ENCODE measurements at places on chromosomes 12 and 14.

DNA sequence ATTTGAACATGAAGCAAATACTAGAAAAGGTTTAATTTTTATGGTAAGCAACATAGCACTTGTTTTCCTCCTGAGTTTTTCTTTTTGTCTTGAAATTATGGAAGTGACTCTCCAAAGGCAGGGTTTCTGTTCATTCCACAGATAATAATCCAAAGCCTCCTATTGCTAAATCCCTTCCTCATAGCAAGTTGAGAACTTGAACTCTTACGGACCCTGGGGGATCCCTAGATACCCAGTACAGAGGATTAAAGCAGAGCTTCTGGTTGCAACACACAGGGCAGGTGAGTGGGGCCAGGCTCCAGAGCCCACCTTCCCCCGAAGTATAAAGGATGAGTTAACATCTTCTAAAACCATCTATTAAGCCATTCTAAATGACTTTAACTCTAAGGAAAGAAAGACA, 294.1 kb downstream of the RMST start:
- DNase-seq = no peak

GRCh38 chr14:55381040-55381439, 30.6 kb downstream of the ATG14 start:
- DNase-seq = no peak

- no peak for DNase-seq
These were observed 62.4 kb upstream of the PSMA6 start for GRCh38 chr14:35229792-35230089.

GRCh38 chr12:116418551-116418950, 140.6 kb upstream of the MAP1LC3B2 start:
- DNase-seq = no peak

- no peak for DNase-seq
These were observed 26.1 kb upstream of the GPR68 start for GRCh38 chr14:91270619-91271018.

DNA sequence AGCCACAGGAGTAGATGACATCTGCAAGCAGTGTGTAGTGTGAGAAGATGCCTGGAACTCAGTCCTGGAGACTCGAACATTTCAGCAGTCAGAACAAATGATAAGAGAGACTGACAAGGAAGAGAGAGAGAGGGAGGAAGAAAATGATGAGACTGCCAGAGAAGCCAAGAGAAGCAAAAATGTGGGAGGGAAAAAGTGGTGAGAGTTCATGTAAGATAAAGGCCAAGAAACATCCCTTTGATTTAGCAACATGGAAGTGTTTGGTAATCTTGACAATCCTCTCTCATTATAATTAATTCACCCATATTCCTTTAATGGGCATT, 42.6 kb downstream of the LIMA1 start:
- no peak for DNase-seq

DNA sequence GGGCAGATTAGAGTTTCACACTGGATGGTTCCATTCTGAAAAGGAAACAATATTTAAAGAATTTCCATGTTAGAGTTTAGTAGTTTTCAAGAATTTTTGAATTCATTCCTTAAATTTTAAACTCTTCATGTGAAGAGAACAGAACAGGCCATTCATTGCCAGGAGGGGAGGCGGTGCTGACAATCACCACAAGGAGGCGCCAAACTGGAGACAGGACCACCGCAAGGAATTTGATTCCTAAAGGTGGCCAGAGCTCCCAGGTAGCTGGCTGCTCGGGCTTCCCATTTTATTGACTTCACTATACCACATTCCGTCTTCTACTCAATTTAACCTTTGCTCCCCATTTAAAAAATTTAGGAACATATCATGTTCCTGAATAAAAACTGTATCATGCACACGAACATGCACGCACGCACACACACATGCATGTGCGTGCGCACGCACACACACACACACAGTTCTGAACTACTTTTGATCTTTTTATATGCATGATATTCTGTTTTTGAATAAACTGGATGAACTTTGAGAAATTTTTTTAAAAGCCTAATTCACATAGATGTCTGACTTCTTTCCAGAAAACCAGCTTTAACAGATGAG, 101.2 kb downstream of the NELL2 start:
- DNase-seq = no peak

- DNase-seq = no peak
These were observed 35.9 kb upstream of the PYGL start for GRCh38 chr14:50979941-50980850.

DNA sequence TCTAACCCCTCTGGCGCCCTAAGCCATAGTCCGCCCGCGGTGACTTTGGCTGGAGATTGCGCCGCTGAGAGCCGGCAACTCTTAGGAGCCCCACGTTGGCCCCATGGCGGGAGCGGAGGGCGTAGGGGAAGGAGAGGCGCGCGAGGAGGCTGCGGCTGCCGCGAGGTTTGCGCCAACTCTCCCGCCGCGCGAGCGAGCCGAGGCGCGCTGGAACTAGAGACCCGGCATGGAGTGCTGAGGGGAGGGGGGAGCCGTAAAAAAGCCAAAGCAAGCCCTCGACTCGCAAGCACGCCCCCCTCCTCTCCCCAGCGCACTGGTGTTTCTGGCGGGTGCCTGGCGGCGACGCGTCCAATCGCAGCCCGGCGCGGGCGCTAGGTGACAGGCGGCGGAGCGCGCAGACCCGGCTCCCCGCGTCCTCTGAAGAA, at the start of gene SYT10:
Gene SYT10, minus strand, starts transcription at position 233 of the 425 bp plus-strand sequence. CDS start 297 bp downstream, outside the sequence.
- peak; percentile 74 for DNase-seq

GRCh38 chr12:46470036-46470627, 97.6 kb upstream of the SLC38A2 start:
- DNase-seq = no peak

DNA sequence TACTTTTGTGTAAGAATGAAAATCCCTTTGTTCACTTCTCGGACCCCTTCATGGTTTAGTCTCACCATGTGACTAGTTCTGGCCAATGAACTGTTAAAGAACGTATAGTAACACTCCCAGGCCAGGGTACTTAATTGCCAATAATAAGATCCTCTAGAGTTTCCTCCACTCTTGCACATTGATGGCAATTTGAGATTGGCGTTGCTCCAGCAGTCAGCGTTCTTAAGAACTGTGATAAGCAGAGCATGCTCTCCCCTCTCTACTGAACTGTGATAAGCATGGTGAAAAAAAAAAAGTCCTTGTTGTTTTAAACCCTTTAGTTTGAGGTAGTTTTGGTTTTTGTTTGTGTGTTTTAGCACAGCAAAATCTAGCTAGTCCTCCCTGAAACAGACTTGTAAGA, 854.5 kb downstream of the SLC6A15 start:
- DNase-seq = peak; percentile 73

DNA sequence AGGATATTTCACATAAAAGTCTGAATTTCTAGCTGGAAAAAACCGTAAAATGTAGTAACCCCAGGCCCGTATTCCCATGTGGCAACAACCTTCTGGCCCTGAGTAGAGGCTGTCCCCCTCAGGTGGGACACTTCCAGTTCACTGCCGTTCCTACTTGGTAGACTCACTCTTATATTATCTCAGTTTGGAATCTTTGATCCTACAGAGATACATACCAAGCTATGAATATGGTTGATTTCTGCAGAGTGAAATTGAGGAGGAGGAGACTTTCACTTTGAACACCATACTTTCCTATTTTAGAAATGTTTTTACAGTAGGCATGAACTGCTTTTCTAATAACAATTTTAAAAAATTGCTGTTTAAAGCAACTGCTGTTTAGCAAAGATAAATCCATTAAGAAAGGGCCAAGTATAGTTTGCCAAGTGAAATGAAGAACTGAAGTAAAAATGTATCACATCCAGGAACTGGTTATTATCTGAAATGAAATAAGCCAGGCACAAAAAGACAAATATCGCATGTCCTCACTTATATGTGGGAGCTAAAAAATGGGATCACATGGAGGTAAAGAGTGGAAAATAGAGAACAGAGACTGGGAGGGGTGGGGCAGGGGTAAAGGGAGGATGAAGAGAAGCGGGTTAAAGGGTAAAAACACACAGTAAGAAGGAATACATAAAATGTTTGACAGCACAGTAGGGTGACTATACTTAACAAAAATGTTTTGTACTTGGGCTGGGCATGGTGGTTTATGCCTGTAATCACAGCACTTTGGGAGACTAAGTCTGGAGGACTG, 92.8 kb upstream of the METAP2 start:
- DNase-seq = no peak

GRCh38 chr12:95762123-95762785, 28.3 kb downstream of the NTN4 start:
- DNase-seq = no peak

DNA sequence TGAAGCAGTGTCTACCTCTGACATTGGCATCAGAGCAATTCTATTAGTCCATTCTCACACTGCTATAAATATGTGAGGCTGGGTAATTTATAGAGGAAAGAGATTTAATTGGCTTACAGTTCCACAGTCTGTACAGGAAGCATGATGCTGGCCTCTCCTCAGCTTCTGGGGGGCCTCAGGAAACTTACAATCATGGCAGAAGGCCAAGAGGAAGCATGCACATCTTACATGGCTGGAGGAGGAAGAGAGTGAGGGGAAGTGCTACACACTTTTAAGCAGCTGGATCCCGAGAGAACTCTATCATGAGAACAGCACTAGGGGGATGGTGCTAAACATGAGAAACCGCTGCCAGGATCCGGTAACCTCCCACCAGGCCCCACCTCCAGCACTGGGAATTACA, 25.7 kb upstream of the SEL1L start:
- no peak for DNase-seq

DNA sequence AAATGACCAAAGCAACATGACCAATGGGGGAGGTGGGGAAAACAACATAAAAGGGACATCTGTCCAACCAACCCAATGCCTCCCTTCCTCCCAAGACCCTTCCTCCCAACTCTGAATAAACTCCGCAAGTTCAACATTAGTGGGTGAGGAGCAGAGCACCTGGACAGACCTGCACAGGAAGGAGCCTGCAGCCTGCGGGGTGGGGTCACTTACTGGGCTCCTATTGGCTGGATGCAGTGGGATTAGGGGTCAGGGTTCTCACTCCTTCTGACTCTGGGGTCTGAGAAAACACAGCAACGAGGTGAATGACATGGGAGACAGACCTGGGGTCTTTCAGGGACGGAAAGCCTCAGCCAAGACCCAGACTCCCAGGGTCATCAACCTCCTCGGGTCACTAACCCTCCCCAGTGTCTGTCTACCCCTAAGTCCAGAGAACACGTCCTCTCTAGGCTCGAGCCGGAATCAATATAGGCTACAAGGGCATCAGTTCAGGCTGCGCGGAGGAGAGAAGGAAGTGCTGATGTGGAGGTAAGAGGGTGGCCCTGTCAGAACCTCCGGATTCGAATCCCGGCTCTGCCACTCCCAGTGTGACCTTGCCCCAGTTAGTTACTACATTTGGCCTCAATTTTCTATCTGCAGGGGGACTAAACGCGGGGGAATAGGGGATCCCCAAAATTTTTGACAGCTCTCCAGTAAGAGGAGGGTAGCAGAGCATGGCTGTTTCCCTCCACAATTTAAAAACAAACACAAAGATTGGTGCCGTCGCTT, 860 bp downstream of the NDRG2 start:
- DNase-seq = no peak

- DNase-seq = no peak
These were observed 37.1 kb downstream of the TMEM30B start for GRCh38 chr14:61244009-61244408.

GRCh38 chr12:104890476-104891096, 67.5 kb downstream of the SLC41A2 start:
- DNase-seq = no peak

- DNase-seq = no peak
These were observed 48.7 kb upstream of the CMKLR1 start for GRCh38 chr12:108387771-108388170.

DNA sequence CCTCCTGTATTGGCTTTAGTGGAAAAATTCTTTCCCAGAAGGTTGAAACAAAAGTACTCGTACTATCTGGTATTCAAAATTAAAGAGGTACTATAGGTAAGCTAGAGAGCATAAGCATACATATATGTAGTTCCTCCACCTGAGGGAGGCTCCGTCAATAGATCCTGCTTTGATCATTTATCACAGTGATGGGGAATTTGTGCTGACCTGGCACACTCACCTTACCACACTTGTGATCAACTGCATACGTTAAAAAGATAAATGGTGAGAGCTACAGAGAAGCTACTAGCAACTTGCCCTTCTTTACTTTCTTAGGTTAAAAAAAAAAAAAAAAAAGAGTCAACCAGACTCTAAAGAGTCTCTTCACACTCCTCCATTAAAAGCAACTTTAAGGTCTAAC, 2.5 kb downstream of the CAPRIN2 start:
- DNase-seq = no peak

GRCh38 chr12:77974645-77975044, 144.0 kb downstream of the NAV3 start:
- DNase-seq = no peak

GRCh38 chr14:34642595-34642994, 12.6 kb upstream of the SNX6 start:
- DNase-seq = no peak

- no peak for DNase-seq
These were observed 70.1 kb downstream of the CLIP1 start for GRCh38 chr12:122352394-122352793.

Measured in NCI-H1105 (cell line).